ENCODE measurements at places on chromosomes 11 and 22.

- DNase-seq, result no peak
These were observed 65.5 kb downstream of the BCR start for GRCh38 chr22:23245799-23246136.

DNA sequence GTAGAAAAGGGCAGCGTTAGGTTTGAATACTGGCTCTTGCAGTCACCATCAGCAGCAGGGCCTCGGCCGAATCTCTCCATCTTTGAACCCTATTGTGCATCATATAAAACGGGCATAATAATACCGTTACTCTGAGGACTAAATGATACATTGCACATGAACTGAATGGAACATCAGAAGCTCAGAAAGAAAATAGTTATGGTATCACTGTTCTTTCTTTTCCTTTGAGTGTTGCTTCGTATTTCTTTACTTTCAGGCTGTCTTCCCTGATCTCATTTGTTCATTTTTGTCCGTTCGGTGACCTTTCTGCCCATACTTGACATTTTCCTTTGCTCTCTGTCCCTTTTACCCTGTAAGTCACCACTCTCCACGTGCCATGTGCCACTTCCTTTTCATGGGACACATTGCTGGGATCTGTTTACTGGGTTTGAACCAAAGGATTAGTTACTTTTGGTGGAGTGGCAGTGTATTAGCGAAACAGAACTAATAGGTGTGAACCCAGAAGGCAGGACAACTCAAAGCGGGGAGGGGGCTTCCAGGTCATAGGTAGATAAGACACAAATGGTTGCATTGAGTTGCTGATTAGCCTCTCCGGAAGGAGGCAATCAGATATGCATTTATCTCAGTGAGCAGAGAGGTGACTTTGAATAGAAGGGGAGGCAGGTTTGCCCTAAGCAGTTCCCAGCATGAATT, 717 bp upstream of the ZNF202 start:
- DNase-seq, result no peak

GRCh38 chr22:24588757-24589481, 4.0 kb downstream of the LRRC75B start:
- DNase-seq, result no peak

GRCh38 chr11:72760539-72761405, 8.6 kb upstream of the ARAP1 start:
- DNase-seq, result no peak

- DNase-seq, result peak; percentile 84
These were observed at the start of gene MRPL11 for GRCh38 chr11:66438504-66439466. Gene MRPL11, minus strand, starts transcription at chr11:66438848. Its CDS starts 94 bp downstream, at chr11:66438754.

- DNase-seq, result no peak
These were observed 350.0 kb upstream of the NCAM1 start for GRCh38 chr11:112610996-112611750.

DNA sequence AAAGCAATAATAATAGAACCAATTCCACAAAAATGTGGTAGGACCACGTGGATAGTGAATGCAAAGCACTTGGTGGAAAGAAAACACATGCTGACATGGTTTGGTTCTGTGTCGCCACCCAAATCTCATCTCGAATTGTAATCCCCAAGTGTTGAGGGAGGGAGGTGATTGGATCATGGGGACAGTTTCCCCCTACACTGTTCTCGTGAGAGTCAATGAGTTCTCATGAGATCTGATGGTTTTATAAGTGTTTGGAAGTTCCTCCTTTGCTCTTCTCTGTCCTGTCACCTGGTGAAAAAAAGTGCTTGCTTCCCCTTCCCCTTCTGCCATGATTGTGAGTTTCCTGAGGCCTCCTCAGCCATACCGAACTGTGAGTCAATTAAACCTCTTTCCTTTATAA, 421.9 kb upstream of the CADM1 start:
- no peak for DNase-seq

DNA sequence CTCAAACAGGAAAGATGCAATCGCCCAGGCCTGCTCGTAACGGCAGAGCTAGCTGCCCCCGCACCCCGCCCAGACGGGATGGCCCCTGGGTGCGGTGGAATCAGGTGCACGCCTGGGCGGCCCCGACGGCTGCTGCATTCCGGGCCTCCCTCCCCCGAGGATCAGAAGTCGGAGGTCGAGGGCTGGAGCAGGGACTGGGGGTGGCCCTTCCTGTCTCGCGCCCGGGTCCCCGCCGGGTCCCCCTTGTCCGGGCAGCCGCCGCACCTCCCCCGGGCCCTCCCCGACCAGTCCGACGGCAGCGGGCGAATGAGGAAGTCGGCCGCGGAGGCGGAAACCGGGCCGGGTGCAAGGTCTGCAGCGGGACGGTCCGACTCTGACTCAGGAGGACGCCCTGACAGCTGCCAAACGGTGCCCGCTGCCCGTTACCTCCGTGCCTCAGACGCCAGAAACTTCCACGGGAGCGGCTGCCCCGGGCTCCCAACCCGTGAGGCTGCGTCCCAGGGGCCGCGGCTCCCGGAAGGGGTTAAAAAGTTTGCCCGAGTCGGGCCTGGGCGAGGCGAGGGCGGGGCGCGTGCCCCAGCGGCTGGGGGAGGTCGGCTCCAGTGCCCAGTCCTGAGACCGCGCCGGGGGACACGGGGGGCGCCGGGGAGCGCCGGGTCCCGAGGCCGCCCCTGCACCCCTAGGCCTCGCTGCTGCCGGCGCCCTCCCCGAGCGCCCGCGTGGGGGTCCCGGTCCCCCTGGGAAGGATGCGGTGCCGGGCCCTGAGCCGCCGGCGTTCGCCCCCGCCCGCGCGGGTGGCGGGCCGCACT, 663 bp downstream of the MYH9 start:
- peak; percentile 88 for DNase-seq

GRCh38 chr11:8810540-8811301, 100.3 kb upstream of the AKIP1 start:
- DNase-seq, result peak; percentile 85

- DNase-seq, result no peak
These were observed 2.3 kb downstream of the TSPAN18 start for GRCh38 chr11:44729063-44729462.

GRCh38 chr22:44217346-44217745, 36.6 kb downstream of the PARVG start:
- no peak for DNase-seq

DNA sequence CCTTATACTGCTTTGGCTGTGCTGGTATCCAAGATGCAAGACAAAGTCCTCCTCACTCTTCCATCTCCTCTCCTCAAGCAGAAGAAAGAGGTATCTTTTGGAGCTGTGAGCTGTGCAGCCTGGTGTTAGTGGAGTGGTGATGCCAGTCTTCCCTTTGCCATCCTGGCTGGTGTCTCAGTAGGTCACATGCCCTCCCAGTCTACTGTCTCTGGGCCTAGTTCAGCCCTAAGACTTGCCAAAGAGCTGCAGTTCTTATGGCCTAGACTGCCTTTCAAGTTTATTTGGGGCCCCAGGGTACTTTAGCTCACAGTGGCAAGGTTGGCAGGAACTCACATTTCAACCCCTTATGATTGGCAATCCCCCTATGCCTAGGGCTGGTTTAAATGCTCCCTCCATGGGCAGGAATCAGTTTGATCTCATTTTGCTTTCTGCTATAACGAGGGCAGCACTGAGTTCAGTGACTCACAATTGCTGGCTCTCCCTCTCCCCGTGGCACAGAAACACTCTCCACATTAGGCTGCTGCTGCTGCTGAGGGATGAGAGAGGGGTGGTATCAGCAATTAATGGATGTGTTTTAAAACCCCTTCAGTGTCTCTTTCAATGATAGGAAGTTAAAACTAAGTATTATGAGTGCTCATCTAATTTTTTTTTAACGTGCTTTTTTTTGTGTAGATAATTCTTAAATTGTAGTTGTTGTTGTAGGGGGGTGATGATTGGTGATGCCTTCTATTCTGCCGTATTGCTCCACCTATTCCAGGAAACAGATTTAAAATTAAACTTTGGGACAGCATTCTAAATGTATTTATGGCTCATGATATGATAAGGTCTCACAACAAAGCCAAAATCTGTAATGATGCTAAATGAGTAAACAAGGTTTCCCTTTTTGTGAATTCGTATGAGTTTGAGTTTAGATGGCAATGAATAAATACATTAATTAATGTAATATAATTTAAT, 1295.0 kb downstream of the JRKL start:
- DNase-seq, result no peak

DNA sequence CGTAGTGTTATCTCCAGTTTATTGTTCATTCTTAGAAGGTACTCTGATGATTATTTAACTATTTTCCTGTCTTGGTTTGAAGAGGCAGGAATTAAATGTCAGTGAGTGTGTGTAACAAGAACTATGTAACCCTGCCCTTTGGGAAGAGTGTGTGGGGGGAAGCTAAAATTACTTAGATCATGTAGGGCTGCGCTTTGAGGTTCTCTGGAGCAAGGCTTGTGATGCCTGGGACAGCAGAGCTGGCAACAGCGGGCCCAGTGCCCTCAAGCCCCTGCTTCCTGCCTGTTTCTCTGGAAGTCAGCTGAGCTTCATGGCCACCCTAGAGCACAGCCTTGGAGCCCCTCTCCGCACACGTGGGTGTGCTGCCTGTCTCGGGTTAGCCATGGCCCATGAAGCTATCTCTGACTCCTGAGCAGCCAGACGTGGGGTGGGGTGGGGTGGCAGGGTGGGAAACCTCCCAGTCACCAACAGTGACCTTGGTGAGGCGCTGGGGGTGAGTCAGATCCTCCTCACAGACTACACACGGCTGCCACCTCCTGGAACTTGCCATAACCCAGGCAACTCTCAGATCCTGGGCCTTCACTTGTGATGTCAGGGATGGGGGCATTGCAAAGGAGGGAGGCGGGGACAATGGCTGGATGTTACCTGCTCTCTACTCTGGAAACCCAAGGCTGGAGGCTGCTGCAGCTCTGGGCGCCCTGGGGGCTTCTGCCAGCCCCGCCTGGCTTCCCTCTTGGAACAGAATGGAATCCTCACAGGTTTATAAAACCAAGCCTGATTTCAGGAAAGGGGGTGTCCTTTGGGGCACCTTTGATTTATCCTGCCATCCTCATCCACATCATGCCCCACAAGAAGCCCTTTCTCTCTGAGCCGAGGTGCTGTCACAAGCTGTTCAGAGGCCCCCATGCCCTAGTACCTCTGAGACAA, 88.6 kb downstream of the SNX19 start:
- peak; percentile 85 for DNase-seq
